ENCODE measurements at places on chromosomes 1 and 21. TPM values are rescaled to one million over a fixed set of nuclear protein-coding genes. Genes with fewer than 3 reads are reported as not detected.

Gene NIBAN1
- total RNA-seq: 50.5 TPM

Gene CYP2J2
- total RNA-seq: 50.6 TPM

Gene ATAD3C
- total RNA-seq: 0.22 TPM

Gene ARTN
- 0.49 TPM for total RNA-seq

Gene TNFRSF1B
- total RNA-seq: 8.8 TPM

Gene FMOD
- total RNA-seq: 258 TPM

DNA sequence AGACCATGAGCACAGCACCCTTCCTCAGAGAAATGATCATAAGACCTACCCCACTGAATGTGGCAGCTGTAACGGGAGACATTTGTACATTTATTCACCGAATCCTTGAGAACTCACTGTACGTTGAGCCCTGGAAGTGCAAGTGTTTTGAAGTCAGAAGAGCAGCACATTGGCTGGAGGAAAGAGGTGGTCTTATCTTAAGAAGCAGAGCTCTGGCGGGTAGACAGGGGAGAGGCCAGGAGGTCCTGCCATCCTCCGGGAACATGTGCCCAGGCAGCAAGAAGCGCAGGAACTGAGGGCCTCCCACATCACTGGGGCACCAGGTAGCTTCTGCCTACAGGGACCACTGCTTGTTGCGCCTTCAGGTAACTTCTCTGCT, 169.2 kb upstream of the IRF2BP2 start:
- no peaks in the 10 kb centered on the region for H3K36me3 ChIP-seq
- peaks cover 45% of the 10 kb centered on the region for H3K27me3 ChIP-seq
- no peak overlapping the region for H3K27ac ChIP-seq
- H3K4me3 ChIP-seq: no peak overlapping the region

DNA sequence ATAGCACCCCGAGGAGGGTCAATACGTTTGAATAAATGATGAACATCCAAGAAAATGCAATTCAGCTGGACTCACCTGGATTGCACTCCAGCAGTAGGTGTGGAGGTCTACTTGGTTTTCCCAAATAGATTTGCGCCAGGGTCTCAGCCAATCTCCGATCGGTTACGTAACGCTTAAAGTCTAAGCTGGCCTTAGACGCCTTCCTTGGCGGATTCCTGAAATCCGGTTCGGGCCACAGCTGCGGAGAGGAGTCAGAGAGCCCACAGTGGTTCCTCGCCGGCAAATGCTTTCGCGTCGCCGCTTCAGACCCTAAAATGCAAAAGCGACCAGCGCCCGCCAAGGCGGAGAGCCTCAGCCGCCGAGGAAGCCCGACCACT, 322 bp downstream of the TFB2M start:
- peak overlapping the region; percentile 84 for H3K27ac ChIP-seq
- peaks cover 8% of the 10 kb centered on the region for H3K4me1 ChIP-seq
- H3K36me3 ChIP-seq: peaks cover 9% of the 10 kb centered on the region
- peak overlapping the region; percentile 92 for H3K4me3 ChIP-seq
- no peak for DNase-seq

DNA sequence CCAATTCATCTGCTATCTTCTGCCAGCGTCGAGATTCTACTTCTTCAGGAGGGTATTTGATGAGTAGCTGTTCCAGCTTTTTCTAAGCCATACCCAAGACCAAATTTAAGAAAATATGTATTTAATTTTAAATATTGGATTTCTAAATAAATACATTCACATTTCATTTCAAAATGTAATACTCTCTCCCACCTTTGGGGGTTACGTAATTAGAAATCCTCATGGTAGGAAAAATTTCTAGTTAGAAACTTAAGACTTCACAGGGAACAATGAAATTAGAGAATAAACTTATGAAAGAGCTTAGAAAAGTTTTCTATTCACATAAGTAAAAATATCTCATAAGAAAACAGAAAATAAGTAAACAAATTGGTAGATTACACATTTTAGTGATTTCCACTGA, 102.9 kb downstream of the ZZZ3 start:
- peaks cover 25% of the 10 kb centered on the region for H3K36me3 ChIP-seq
- no peaks in the 10 kb centered on the region for H3K27me3 ChIP-seq
- DNase-seq: no peak
- no peak overlapping the region for H3K4me3 ChIP-seq

GRCh38 chr21:42019101-42019605, 9.0 kb upstream of the ZBTB21 start:
- peaks cover 24% of the 10 kb centered on the region for H3K27me3 ChIP-seq
- no peak for DNase-seq
- no peaks in the 10 kb centered on the region for H3K36me3 ChIP-seq
- H3K4me3 ChIP-seq: no peak overlapping the region
- peaks cover 3% of the 10 kb centered on the region for H3K4me1 ChIP-seq

DNA sequence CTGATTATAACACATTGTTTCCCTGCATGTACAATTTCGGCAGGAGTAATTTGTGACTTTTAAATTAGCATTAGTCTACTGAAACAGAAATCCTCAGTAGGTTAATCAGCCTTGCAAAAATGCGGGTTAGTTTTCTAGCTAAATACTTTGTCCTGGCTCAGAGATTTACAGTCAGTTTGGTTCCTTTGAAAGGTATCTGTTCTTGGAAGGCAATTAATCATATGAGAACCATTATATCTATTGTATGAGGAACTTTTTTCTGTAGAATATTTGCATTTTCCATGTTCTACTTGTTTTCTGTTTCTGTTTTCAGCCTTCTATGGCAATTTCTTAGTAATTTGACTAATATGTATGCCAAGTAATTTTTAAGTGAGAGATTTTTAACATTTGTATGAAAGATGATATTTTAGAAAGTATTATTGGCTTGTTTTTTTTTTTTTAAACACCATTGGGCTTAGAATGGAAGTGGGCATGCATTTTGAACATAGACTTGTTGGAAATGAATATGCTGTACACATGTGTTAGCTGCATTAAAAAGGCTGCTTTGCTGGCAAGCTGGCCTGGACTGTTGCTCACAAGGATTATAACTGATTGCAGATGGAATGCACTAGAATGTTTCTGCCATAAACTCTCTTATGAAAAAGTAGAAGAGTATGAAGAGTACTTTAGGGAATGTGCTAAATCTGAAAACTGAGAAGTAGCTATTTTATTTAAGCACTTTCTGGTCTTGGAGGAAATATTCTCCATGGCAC, 26.2 kb downstream of the KIF1B start:
- H3K27me3 ChIP-seq: no peaks in the 10 kb centered on the region
- H3K27ac ChIP-seq: peak overlapping the region; percentile 78
- peaks cover 2% of the 10 kb centered on the region for H3K4me1 ChIP-seq
- peaks cover 22% of the 10 kb centered on the region for H3K36me3 ChIP-seq
- DNase-seq: peak; percentile 92
- H3K4me3 ChIP-seq: no peak overlapping the region

GRCh38 chr1:83818916-83819315, 180.0 kb downstream of the TTLL7 start:
- H3K36me3 ChIP-seq: no peaks in the 10 kb centered on the region
- no peak overlapping the region for H3K27ac ChIP-seq
- H3K27me3 ChIP-seq: no peaks in the 10 kb centered on the region
- H3K4me1 ChIP-seq: peaks cover 7% of the 10 kb centered on the region
- peak; percentile 21 for DNase-seq
- no peak overlapping the region for H3K4me3 ChIP-seq

- no peaks in the 10 kb centered on the region for H3K4me1 ChIP-seq
- no peak overlapping the region for H3K4me3 ChIP-seq
- no peak overlapping the region for H3K27ac ChIP-seq
- DNase-seq: no peak
These were observed 286.9 kb downstream of the DISC1 start for GRCh38 chr1:231913493-231913892.

DNA sequence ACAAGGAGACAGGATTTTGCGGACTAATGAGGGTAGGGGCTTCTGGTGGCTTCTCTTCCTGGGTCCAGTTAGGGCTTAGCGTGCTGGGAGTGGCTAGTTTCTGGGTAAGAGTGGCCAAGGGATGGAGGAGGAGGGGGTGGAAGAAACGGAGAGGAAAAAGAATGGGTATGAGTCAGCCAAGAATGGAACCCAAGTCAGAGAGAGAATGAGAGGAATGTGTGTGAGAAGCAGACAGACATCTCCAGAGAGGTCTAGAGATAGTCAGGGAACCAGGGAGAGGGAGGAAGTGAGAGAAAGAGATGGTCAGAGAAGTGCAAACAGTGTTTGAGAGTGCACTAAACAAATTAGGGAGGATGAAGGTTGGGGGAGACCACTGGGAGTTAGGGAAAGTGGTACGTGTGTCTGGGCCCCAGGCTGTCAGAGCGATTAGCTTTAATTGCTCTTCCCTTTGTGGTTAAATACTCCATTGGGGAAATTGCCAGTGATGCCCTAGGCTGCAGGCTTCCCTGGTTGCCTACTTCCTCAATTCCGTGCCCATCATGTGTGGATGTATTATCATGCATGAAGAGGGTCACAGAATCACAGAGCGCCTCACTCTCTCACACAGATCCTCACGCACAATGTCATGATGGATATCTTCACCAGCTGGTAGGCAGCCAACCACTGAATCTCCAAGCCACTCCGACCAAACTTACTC, 1.4 kb downstream of the PEA15 start:
- peaks cover 61% of the 10 kb centered on the region for H3K4me1 ChIP-seq
- no peaks in the 10 kb centered on the region for H3K27me3 ChIP-seq

- no peak for DNase-seq
- H3K4me1 ChIP-seq: no peaks in the 10 kb centered on the region
- no peak overlapping the region for H3K4me3 ChIP-seq
- peaks cover 41% of the 10 kb centered on the region for H3K36me3 ChIP-seq
These were observed 56.4 kb downstream of the AHCTF1 start for GRCh38 chr1:246875041-246876026.

DNA sequence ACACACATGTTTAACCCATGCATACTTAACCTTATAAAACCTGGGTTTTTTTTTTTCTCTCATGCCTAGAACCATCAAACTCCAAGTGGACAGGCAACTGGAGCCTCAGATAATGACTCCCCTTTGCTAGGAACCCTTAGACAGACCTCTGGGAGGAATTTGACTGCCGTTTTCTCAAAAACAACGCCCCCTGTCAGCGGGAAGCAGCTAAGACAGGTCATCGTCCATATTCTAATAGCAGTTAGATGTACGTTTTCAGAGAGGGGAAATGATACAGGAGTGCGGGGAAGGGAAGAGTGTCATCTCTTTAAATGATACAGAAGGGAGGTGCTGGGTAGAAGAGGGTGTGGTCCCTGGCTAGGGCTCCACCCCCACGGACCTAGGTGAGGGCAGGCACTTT, 34.7 kb downstream of the LRRC3 start:
- no peak for DNase-seq
- no peaks in the 10 kb centered on the region for H3K4me1 ChIP-seq
- no peak overlapping the region for H3K4me3 ChIP-seq
- H3K27me3 ChIP-seq: peaks cover 8% of the 10 kb centered on the region

GRCh38 chr1:150164224-150164623, 14.5 kb downstream of the PLEKHO1 start:
- H3K27me3 ChIP-seq: no peaks in the 10 kb centered on the region
- H3K36me3 ChIP-seq: peaks cover 15% of the 10 kb centered on the region
- H3K27ac ChIP-seq: peak overlapping the region; percentile 97
- H3K4me3 ChIP-seq: no peak overlapping the region

DNA sequence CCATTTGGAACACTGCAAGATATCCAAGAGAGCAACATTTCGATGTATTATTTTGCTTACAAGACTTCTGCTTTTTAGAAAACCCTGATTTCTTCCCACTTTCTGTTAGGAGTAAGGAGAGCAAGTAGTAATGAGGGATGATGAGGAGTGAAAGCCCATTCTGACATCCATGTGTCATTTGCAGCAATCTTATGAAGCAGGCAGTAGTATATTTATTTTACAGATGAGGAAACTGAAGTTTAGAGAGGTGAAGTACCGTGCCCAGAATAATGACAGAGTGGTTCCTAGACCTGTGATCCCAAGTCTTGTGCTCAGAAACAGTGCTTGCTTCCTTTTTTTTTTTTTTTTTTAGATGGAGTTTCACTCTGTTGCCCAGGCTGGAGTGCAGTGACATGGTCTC, 7.1 kb upstream of the ZSCAN20 start:
- H3K27ac ChIP-seq: no peak overlapping the region
- H3K4me1 ChIP-seq: peaks cover 53% of the 10 kb centered on the region
- no peak for DNase-seq
- no peaks in the 10 kb centered on the region for H3K27me3 ChIP-seq

GRCh38 chr1:221873673-221874072, 131.8 kb upstream of the DUSP10 start:
- no peak overlapping the region for H3K4me3 ChIP-seq
- H3K36me3 ChIP-seq: no peaks in the 10 kb centered on the region
- H3K4me1 ChIP-seq: no peaks in the 10 kb centered on the region

GRCh38 chr1:26259578-26259977, 20.3 kb upstream of the SH3BGRL3 start:
- no peaks in the 10 kb centered on the region for H3K4me1 ChIP-seq
- H3K4me3 ChIP-seq: no peak overlapping the region
- H3K27me3 ChIP-seq: no peaks in the 10 kb centered on the region
- no peak overlapping the region for H3K27ac ChIP-seq
- peaks cover 51% of the 10 kb centered on the region for H3K36me3 ChIP-seq

- H3K4me1 ChIP-seq: peaks cover 4% of the 10 kb centered on the region
- H3K27me3 ChIP-seq: peaks cover 41% of the 10 kb centered on the region
- no peak overlapping the region for H3K27ac ChIP-seq
These were observed 53.6 kb downstream of the OLIG1 start for GRCh38 chr21:33123374-33124123.

- H3K27me3 ChIP-seq: peaks cover 2% of the 10 kb centered on the region
- no peak overlapping the region for H3K4me3 ChIP-seq
- H3K36me3 ChIP-seq: no peaks in the 10 kb centered on the region
- DNase-seq: no peak
- no peak overlapping the region for H3K27ac ChIP-seq
These were observed 102.6 kb downstream of the ADSS2 start for GRCh38 chr1:244349103-244349531.

All from muscle of leg (tissue), 16 donors.